ENCODE measurements at places on chromosomes 1 and 21.

DNA sequence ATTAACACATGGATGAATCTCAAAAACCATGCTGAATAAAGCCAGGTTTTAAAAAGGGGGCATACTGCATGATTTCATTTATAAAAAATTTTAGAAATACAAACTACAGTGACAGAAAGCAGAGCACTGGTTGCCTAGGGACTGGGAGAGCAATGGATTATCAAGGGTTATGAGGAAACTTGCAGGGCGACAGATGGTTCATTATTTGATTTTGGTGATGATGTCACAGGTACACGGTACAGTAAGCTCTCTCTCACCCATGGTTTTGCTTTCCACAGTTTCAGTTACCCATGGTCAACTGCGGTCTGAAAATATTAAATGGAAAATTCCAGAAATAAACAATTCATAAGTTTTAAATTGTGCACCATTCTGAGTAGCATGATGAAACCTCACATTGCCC lies 14.1 kb downstream of the VAMP4 start:
- no peak for DNase-seq

DNA sequence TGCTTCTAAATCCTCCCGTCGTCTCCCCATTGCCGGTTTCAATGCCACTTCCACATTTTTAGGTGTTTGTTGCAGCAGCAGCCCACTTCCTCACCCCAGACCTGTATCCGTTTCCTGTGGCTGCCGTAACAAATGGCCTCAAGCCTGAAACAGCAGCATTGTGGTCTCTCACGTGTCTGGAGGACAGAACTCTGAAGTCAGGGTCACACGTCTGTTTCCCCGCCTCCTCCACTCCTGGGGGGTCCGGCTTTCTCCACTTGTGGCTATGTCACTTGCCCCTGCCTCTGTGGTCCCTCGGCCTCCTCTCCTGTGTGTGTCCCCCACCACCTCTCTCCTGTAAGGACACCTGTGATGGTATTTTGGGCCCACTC lies 21.8 kb downstream of the TRPM2 start:
- DNase-seq, result no peak

- DNase-seq, result no peak
These were observed 29.7 kb downstream of the KCNA2 start for GRCh38 chr1:110576441-110576840.

DNA sequence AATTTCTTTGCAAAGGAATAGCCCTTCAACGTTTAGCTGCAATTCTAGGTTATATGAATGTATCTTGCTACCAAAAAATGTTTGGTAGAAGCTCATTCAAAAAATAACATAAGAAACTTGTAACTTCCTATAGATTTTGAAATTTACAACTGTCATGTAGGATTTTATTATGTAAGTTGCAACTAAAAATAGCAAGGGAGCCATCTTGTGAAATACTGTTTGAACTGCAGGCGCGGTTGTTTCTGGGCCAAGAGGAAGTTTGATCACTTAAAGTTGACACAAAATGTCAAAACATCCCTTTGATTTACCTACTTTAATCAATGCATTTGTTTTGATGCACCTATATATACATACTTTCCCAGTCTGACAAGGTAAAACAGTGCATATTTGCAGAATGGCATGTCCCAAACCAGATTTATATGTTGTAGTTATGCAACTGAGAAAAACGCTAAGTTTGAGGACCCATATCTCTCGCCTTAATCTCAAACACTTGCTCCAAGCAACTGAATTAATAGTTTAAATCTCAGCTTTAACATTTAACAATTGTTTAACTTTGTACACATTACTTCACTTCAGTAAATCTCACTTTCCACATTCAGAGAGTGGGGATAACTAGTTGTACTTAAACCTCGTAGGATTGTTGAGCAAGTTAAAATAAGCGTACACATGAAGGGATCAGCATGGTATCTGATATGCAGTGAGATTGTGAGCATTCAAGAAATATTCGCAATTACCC lies 63.9 kb downstream of the KCNK2 start:
- DNase-seq, result no peak

DNA sequence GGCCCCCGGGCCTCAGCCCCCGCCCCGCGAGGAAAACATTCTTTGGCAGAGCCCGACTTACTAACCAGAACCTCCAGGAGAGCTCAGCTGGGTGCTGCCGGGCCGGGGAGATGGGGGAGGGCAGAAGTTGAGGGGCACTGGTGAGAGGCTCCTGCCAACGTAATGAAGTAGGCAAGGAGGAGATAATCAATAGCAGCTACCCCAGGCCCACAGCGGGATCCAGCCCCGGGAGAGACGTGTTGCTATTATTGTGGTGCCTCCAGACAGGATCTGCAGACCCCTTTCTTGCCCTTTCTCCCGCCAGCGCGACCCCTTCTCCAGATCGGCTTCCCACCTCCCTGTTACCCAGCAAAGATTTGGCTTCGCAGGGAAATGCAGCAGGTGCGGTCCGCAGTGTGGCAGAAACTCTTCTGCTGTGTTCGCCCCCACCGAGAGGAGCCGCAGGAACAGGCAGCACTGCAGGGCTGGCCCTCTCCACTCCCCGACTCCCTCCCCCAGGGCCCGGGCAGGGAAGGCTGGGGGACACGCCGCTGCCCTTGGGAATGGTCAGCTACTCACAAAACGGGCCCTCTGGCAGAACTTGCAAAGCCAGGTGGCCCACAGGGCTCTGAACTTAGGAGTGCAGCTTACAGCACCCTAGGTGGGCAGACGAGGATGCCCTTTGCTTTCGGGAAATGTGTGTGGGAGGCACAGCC lies 1.5 kb upstream of the KCNA2 start:
- no peak for DNase-seq

GRCh38 chr1:76426606-76427005 lies 352.1 kb downstream of the ST6GALNAC3 start:
- DNase-seq, result no peak

GRCh38 chr1:87358219-87358618 lies 29.5 kb downstream of the LMO4 start:
- no peak for DNase-seq

DNA sequence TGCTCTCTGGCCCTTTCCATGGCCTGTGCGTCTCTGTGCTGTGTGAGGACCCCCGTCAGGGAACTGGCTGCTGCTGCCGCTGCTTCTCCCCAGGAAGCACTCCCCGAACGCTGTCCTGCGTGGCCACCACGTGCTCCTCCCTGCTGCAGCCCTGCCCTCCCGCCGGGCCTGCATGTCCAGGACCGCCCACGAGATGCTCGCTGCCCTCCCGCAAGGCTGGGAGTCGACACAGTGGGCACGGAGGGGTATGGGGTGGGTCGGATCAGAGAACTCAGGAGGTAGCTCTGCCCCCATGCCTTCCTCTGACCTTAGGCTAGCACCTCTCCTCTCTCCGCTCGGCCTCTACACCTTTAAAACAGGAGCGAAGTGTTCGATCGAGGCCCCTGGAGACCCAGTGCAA lies 171.9 kb upstream of the AJAP1 start:
- no peak for DNase-seq

DNA sequence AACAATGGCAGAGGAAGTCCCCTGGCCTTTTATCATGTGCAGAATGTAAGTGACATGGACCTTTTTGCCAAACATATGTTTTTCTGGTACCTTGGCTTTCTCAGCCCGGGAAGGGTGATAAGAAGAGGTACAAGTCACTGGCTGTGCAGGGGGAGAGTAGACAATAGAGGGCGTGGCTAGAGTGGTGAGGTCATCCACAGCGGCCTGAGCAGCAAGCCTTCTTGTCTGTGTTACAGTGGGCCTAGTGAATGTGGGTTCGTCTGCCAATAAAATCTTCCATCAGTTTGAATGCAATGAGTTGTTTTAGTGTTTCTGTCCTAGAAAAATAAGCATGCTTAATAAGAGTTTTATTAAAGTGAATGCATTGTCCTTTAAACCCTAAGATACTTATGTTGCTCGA lies 59.0 kb upstream of the PGD start:
- no peak for DNase-seq

DNA sequence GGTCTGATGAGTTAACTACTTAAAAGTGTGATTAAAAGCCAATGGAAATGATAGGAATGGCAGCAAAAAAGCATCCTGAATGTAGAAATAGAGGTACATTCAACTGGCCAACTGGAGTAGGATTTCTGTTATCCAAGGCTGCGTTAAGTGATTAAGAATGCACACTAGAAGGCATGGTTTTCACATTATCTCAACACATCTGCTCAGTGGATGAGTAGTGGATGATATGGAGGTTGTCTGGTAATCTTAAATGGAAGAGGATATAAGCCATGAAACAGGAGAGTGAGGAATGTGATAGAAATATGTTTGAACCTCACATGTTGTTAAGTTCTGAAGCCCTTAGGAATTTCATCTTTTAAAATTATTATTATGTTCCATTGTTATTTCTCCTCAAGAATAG lies 839.9 kb downstream of the USP25 start:
- DNase-seq, result no peak

GRCh38 chr21:41359286-41359685 lies 2.5 kb upstream of the MX2 start:
- DNase-seq, result no peak

All from AG09319 (cell line).